ENCODE measurements at places on chromosomes 7 and 10. TPM values are rescaled to one million over a fixed set of nuclear protein-coding genes. Genes with fewer than 3 reads are reported as not detected.
A peak's percentile ranks its signal among the peaks of the same experiment; 100 is the strongest.

GRCh38 chr10:18659819-18660535, 746 bp downstream of the ARL5B start:
- H3K4me1 ChIP-seq = peaks cover 40% of the 10 kb centered on the region
- peak; percentile 75 for DNase-seq
- H3K27me3 ChIP-seq = no peaks in the 10 kb centered on the region
- peaks cover 19% of the 10 kb centered on the region for H3K36me3 ChIP-seq

DNA sequence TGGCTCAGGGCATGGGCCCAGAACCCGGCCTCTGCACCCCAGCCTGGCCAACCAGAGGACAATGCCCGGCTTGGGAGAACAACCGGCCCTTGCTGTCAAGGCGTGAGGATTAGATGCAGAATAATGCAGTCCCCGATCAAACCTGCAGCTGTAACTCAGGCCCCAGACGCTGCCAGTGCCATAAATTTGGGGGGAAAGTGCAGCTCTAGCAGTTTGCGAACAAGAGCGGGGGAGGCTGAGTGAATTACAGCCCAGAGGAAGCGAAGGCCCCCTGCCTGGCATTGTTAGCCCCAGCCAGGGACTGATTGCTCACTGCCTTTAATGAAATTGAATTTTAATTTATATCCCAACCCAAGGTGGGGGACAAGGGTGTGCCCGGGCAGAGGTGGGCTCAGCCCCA, 38.0 kb upstream of the GNA12 start:
- H3K4me1 ChIP-seq = peaks cover 26% of the 10 kb centered on the region
- peaks cover 1% of the 10 kb centered on the region for H3K27me3 ChIP-seq
- no peaks in the 10 kb centered on the region for H3K36me3 ChIP-seq
- no peak overlapping the region for H3K27ac ChIP-seq
- no peak for DNase-seq

- H3K4me3 ChIP-seq = no peak overlapping the region
- no peak for DNase-seq
- no peaks in the 10 kb centered on the region for H3K4me1 ChIP-seq
- no peaks in the 10 kb centered on the region for H3K27me3 ChIP-seq
- H3K36me3 ChIP-seq = no peaks in the 10 kb centered on the region
Measured at GRCh38 chr10:108688314-108688713, 1235.0 kb downstream of the XPNPEP1 start.

The CCL24 gene
- total RNA-seq = not detected

The LIPM gene
- not detected for total RNA-seq

Measured in activated CD4-positive, alpha-beta T cell treated with anti-CD3 and anti-CD28 coated beads, Interleukin-2, amount 10 ng/mL, durations not matched to agents 24 days and 14 days (primary cell).